Stimulated activated CD8-positive, alpha-beta memory T cell treated with anti-CD3 and anti-CD28 coated beads, Interleukin-4, amount 100 ng/mL, for 1 hour (primary cell): ENCODE measurements at places on chromosomes 6 and 20.

GRCh38 chr6:1686117-1687098 lies 76.7 kb downstream of the FOXC1 start:
- DNase-seq, result no peak

DNA sequence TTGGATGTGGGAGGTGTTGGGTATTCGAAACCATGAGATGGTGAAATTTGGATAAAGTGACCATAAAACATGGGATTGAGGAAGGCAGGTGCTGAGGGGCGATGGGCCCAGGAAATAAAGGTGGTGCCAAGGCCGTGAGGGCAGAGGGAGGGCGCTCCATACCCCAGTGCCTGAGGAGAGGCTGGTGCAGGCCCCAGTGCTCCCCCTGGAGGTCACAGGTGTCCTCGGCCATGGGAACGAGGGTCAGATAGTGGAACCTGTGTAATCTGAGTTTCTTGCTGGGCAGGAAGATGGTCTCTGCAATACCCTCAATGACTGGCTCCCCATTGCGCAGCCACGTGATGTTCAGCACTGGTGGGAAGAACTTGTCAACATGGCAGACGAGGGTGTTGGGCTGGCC lies 16.2 kb downstream of the HLA-DPB1 start:
- no peak for DNase-seq

- DNase-seq, result no peak
Observed at GRCh38 chr6:169115632-169116031, 138.0 kb downstream of the THBS2 start.

DNA sequence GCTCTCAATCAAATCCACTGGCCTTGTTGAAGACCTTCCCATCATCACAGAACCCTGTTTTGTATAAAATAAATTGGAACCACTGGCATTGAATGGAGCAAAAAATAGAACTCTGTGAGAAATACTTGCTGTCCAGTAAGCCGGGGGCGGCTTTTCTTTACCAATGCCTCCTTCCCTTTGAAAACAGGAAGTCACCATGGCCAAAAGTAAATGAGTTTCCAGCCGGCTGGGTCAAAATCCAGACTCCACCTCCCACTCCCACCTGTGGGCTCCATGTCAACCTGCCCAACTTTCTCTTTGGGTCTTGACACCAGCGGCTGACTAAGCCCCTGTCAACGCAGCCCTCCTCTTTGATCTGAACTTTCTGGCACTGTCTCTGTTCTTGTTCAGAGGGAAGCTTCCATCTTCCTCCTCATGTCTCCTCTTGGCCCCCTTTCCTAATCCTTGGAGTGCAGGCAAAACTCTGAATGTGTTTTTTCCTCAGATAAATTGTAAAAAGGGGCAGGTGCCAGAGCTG lies 95.2 kb downstream of the TFAP2C start:
- no peak for DNase-seq

GRCh38 chr20:652615-653109 lies 338 bp downstream of the SRXN1 start:
- DNase-seq, result no peak

DNA sequence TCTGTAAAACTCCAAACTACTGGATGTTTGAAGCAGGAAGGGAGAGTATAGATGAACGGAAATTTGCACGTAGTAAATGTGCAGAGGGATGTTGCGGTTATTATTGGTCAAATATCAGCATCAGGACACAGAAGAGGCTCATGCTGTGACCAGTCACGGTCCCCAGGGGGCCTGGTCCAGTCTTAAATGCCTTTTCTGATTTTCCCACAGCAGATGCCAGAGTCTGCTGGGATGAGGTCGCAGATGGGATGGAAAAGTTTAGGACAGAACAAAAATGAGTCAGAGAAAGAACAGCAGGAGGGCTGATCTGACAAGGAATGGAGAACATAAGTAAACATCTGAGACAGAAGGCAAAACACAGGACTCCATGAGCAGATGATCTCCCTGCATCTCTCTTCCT lies 11.7 kb upstream of the SIRPG start:
- no peak for DNase-seq
